ENCODE measurements at places on chromosomes 2 and 18. TPM values are rescaled to one million over a fixed set of nuclear protein-coding genes. Genes with fewer than 3 reads are reported as not detected.

Gene VSNL1
- 0.20 TPM for polyA plus RNA-seq

Gene YWHAQ
- 139 TPM for polyA plus RNA-seq

Gene ARHGAP28
- polyA plus RNA-seq: 2.5 TPM

Gene CFC1
- 18.0 TPM for polyA plus RNA-seq

Gene FAP
- polyA plus RNA-seq: 17.0 TPM

Gene ARL5A
- 7.4 TPM for polyA plus RNA-seq

Gene LYG2
- polyA plus RNA-seq: not detected

Gene OR6B2
- not detected for polyA plus RNA-seq

Gene MARCHF4
- 0.25 TPM for polyA plus RNA-seq

Gene CCL20
- polyA plus RNA-seq: 70.1 TPM

Gene EFHD1
- polyA plus RNA-seq: 59.5 TPM

Measured in adipose tissue (tissue), 3 donors.